Thyroid gland (tissue), 4 donors: ENCODE measurements at places on chromosomes 6 and 20. TPM values are rescaled to one million over a fixed set of nuclear protein-coding genes. Genes with fewer than 3 reads are reported as not detected.
A peak's percentile ranks its signal among the peaks of the same experiment; 100 is the strongest.

The TRIM10 gene
- not detected for total RNA-seq

The TFAP2D gene
- total RNA-seq, result not detected

The KIAA0408 gene
- total RNA-seq, result 2.0 TPM

The DCBLD1 gene
- total RNA-seq, result 23.4 TPM

The SRMS gene
- total RNA-seq, result not detected

The FRK gene
- total RNA-seq, result 1.2 TPM

The TOP1 gene
- total RNA-seq, result 37.5 TPM

DNA sequence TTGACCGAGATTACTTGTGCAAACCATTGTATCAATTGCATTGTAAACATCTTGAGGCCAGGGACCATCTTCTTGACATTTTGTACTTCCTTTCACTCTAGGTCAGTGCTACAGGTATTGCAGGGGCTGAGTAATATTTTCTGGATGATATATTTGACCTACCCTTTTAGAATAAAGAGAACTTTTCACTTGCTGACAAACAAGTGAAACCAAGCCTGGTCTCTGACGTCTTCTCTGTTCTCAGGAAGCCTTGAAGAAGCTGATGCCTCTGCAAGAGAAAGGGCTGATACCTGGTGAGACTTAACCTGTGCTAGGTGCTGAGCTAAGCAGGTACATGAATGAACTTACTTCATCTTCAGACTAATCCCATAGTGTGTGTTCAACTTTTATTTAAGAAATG lies 60.5 kb upstream of the GGTLC1 start:
- H3K4me1 ChIP-seq, result peaks cover 37% of the 10 kb centered on the region
- H3K36me3 ChIP-seq, result no peaks in the 10 kb centered on the region

GRCh38 chr6:42460883-42461282 lies 9.2 kb upstream of the TRERF1 start:
- no peaks in the 10 kb centered on the region for H3K27me3 ChIP-seq
- no peak overlapping the region for H3K4me3 ChIP-seq
- H3K36me3 ChIP-seq, result no peaks in the 10 kb centered on the region
- no peaks in the 10 kb centered on the region for H3K4me1 ChIP-seq
- no peak for DNase-seq

GRCh38 chr6:47286301-47286700 lies 23.4 kb downstream of the TNFRSF21 start:
- no peak overlapping the region for H3K4me3 ChIP-seq
- no peak for DNase-seq
- no peak overlapping the region for H3K27ac ChIP-seq

DNA sequence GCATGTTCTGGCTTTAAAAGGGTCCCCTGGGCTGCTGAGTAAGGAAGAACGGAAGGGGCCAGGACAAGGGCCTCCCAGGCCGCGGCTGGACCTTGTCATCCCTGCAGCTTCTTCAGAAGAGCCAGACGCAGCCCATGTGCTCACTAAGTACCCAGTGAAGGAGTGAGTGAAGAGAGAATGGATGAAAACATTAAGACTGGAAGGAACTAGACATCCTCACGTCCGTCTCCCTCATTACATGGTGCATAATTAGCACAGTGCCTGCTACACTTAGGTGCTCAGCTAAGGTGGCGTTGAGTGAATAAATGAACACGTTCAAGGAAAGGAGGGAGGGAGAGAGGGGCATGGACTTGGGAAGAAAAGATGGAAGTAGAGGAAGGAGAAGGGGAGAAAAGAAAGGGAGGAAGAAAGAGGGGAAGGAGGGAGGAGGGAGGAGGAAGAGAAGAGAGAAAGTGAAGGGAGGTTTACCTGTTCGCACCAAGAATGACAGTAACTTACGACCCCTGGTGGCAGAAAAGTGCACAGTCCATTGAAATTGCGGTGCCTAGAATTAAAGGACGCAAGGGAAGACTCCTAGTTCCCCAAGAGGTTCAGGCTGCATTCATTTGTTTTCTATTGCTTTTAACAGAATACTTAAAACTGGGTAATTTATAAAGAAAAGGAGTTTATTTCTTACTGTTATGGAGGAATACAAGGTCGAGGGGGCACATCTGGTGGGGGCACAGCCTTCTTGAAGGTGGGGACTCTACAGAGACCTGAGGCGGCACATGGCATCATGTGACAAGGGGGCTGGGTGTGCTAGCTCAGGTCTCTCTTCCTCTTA lies 8.0 kb downstream of the TP53RK start:
- H3K27ac ChIP-seq, result no peak overlapping the region
- no peak overlapping the region for H3K4me3 ChIP-seq
- peaks cover 6% of the 10 kb centered on the region for H3K4me1 ChIP-seq
- peak; percentile 74 for DNase-seq

- no peaks in the 10 kb centered on the region for H3K27me3 ChIP-seq
- no peak overlapping the region for H3K4me3 ChIP-seq
- peak; percentile 23 for DNase-seq
- peaks cover 7% of the 10 kb centered on the region for H3K4me1 ChIP-seq
Observed at GRCh38 chr6:11403035-11403601, 134.4 kb upstream of the TMEM170B start.

- H3K4me1 ChIP-seq, result no peaks in the 10 kb centered on the region
- no peaks in the 10 kb centered on the region for H3K36me3 ChIP-seq
- no peak for DNase-seq
- H3K4me3 ChIP-seq, result no peak overlapping the region
Observed at GRCh38 chr6:32792901-32793435, 23.8 kb downstream of the HLA-DOB start.

- no peaks in the 10 kb centered on the region for H3K36me3 ChIP-seq
- H3K4me3 ChIP-seq, result no peak overlapping the region
- H3K27ac ChIP-seq, result no peak overlapping the region
- no peaks in the 10 kb centered on the region for H3K4me1 ChIP-seq
- no peaks in the 10 kb centered on the region for H3K27me3 ChIP-seq
- DNase-seq, result no peak
Observed at GRCh38 chr6:94751641-94752329, 825.5 kb upstream of the MANEA start.

DNA sequence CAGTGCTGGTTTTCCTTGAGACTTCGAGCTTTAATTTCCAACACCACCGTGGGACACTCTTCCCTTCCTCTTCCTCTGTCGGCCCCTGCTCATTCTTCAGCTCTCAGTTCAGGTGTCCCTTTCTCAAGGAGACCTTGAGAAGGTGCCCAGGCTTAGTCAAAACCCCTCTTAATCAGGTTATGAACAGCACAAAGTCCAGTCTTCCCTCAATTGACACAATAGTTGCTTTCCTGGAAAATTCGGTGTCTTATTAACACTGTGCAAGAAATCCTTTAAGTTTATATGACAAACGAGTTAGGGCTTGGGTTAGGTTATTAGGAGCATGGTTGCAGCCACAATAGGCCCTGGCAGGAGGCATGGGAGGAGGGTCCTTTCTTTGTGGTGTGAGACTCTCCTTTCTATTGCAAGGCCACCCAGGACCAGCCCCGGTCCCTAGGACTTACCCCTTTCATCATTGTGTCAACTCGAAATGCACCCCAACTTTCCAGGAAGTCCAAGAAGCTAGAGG lies 1.5 kb upstream of the NSFL1C start:
- no peaks in the 10 kb centered on the region for H3K27me3 ChIP-seq
- no peak overlapping the region for H3K27ac ChIP-seq
- no peak for DNase-seq

DNA sequence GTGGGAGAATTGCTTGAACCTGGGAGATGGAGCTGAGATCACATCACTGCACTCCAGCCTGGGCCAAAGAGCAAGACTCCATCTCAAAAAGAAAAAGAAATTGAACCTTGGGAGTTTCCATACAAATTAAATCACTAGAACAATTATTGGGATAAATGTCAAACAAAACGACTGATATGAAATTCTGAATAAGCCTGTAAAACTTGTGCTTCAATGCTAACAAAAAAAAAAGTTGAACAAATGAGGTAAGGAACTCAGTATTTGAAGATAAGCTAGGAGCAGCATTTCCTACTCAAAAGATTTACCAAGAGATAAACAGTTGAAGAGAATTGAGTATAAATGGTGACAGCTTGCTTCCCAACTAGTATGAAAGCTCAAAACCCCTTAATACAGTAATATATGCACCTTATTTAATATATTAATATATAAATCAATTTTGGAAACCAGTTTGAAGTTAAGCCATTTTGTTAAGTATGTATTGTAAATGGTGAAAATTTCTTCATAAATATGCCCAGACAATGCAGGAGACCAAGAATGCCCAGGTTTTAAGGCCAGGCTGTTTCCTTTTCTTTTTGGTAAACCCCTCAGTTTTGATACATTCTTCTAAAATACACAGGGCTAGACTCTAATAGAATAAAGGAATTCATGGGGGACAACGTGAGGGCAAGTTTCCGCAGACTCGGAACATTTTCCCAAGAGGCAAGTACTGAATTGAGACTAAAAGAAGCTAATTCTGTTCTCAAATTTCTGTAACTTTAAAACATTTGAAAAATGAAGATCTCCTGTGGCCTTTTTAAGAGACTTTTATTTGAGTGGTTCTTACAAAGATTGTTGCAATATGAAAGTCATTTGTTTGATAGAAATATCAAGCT lies 3.9 kb downstream of the ROMO1 start:
- H3K27me3 ChIP-seq, result no peaks in the 10 kb centered on the region
- peaks cover 52% of the 10 kb centered on the region for H3K36me3 ChIP-seq
- H3K4me1 ChIP-seq, result peaks cover 1% of the 10 kb centered on the region
- H3K4me3 ChIP-seq, result no peak overlapping the region

DNA sequence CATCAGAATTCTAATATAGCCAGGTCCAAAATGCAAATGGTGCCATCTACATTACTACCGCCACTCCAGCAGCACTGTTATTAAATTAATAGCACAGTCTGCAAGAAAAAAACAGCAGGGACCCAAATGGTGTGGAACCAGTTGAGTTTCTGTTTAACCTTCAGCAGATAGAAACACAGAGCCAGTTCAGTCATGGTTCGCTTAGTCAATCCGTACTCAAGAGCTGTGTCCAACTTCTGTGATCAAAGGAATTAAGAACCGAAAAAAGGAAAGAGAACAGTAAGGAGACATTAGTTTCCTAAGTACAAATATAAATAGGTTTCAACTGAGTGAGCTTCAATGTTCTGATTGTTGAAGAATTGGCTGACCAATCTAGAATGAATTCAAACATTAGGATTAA lies 107.7 kb downstream of the TRDN start:
- no peaks in the 10 kb centered on the region for H3K4me1 ChIP-seq
- H3K36me3 ChIP-seq, result no peaks in the 10 kb centered on the region
- H3K27me3 ChIP-seq, result no peaks in the 10 kb centered on the region
- no peak overlapping the region for H3K4me3 ChIP-seq
- H3K27ac ChIP-seq, result no peak overlapping the region
- DNase-seq, result peak; percentile 1

GRCh38 chr20:37904008-37904642 lies 1.2 kb downstream of the VSTM2L start:
- no peak overlapping the region for H3K4me3 ChIP-seq
- H3K4me1 ChIP-seq, result peaks cover 11% of the 10 kb centered on the region
- H3K36me3 ChIP-seq, result no peaks in the 10 kb centered on the region

DNA sequence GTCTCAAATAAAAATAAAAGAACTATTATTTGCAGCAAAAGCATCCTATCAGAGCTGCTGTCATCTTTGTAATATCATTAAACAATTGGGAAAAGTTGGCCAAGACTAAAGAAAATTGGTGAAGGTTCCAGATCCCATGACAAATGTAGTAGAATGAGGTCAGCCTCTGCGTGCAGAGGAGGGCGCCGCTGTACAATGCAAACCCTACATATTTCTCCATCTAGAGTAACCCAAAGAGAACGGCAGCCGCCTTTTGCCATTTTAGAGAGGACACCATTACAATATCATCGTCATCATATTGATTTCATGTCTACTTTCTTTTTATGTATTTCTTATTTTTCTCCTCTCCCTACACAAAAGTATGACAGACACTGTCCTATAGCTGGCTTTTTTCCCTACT lies 59.5 kb downstream of the ZMYND8 start:
- H3K27me3 ChIP-seq, result no peaks in the 10 kb centered on the region
- peaks cover 7% of the 10 kb centered on the region for H3K4me1 ChIP-seq
- no peak for DNase-seq
- H3K4me3 ChIP-seq, result no peak overlapping the region
- peak overlapping the region; percentile 76 for H3K27ac ChIP-seq

GRCh38 chr20:10519361-10520046 lies 84.4 kb downstream of the SLX4IP start:
- H3K36me3 ChIP-seq, result no peaks in the 10 kb centered on the region
- no peak for DNase-seq
- H3K4me3 ChIP-seq, result no peak overlapping the region
- H3K27me3 ChIP-seq, result no peaks in the 10 kb centered on the region
- peaks cover 10% of the 10 kb centered on the region for H3K4me1 ChIP-seq

GRCh38 chr6:155274106-155274505 lies 10.3 kb downstream of the CLDN20 start:
- H3K27me3 ChIP-seq, result no peaks in the 10 kb centered on the region
- no peak overlapping the region for H3K4me3 ChIP-seq
- no peak overlapping the region for H3K27ac ChIP-seq
- no peaks in the 10 kb centered on the region for H3K36me3 ChIP-seq
- H3K4me1 ChIP-seq, result peaks cover 13% of the 10 kb centered on the region

GRCh38 chr20:24915892-24916291 lies 33.2 kb upstream of the CST7 start:
- H3K4me1 ChIP-seq, result peaks cover 18% of the 10 kb centered on the region
- H3K27ac ChIP-seq, result no peak overlapping the region
- no peaks in the 10 kb centered on the region for H3K36me3 ChIP-seq

DNA sequence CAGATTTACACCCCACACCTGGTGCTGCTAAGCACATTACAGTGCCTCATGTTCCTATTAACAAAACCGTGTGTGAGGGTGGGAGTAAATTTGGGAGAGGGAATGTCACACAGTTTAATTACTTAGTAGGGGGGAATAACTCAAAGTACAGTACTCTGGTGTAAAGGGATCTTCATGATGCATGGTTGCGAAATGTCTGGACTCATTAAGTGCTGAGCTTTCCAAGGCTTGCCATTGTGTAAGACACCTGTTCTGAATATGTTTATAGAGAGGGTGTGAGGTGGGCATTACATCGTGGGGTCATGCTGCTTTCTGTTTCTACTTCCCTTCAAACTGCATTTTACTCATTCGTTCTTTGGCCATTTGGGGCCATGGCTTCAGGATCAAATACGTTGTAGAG lies 181.2 kb downstream of the ADGRG6 start:
- no peaks in the 10 kb centered on the region for H3K27me3 ChIP-seq
- H3K4me3 ChIP-seq, result no peak overlapping the region
- H3K27ac ChIP-seq, result no peak overlapping the region
- H3K36me3 ChIP-seq, result no peaks in the 10 kb centered on the region

- DNase-seq, result no peak
- no peaks in the 10 kb centered on the region for H3K4me1 ChIP-seq
- H3K27ac ChIP-seq, result no peak overlapping the region
- no peaks in the 10 kb centered on the region for H3K27me3 ChIP-seq
Observed at GRCh38 chr6:42175860-42176259, 2.7 kb downstream of the GUCA1A start.

- no peaks in the 10 kb centered on the region for H3K36me3 ChIP-seq
- no peak overlapping the region for H3K4me3 ChIP-seq
- no peak for DNase-seq
- H3K27me3 ChIP-seq, result no peaks in the 10 kb centered on the region
- no peaks in the 10 kb centered on the region for H3K4me1 ChIP-seq
Observed at GRCh38 chr6:105587349-105588122, 184.7 kb upstream of the PREP start.

- DNase-seq, result peak; percentile 41
- peak overlapping the region; percentile 70 for H3K27ac ChIP-seq
- no peaks in the 10 kb centered on the region for H3K36me3 ChIP-seq
- H3K4me3 ChIP-seq, result peak overlapping the region; percentile 91
- no peaks in the 10 kb centered on the region for H3K27me3 ChIP-seq
Observed at GRCh38 chr6:11538052-11538818, 686 bp downstream of the TMEM170B start.
